SK-N-SH (cell line): ENCODE measurements at places on chromosomes 4 and X. TPM values are rescaled to one million over a fixed set of nuclear protein-coding genes. Genes with fewer than 3 reads are reported as not detected.

- no peak overlapping the region for H3K4me3 ChIP-seq
- H3K27ac ChIP-seq, result no peak overlapping the region
- H3K36me3 ChIP-seq, result no peaks in the 10 kb centered on the region
- DNase-seq, result no peak
- no peaks in the 10 kb centered on the region for H3K4me1 ChIP-seq
Observed at GRCh38 chr4:57850141-57850540, 740.0 kb upstream of the IGFBP7 start.

DNA sequence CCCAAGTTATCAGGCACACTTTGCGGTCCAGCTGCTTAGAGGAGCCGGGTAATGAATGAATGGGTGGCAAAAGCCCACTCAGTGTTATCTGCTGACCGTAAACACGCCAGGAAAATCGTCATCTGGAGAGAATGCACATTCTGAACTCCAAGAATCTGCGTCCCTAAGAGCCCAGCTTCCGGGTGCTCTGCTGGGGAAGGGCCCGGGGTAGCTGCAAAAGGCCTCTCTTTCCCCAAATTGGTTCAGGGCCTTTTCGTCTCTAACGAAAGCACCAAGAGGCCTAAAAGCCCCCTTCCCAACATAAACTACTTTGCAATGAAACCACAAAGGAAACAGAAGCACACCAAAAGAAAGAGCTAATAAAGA is 1.6 kb upstream of the SFRP2 start:
- no peak overlapping the region for H3K4me3 ChIP-seq
- H3K4me1 ChIP-seq, result 0 out of 2 replicates have a peak, but pooled peaks cover 4% of the 10 kb centered on the region
- H3K27ac ChIP-seq, result no peak overlapping the region
- peaks cover 87% of the 10 kb centered on the region for H3K27me3 ChIP-seq

Gene FRMPD3
- 0.03 and 0.06 TPM in 2 replicates for polyA plus RNA-seq

Gene TLR2
- 0.18 and 0.21 TPM in 2 replicates for polyA plus RNA-seq

Gene APELA
- polyA plus RNA-seq, result not detected in 2 replicates
